ENCODE measurements at places on chromosomes 1 and 21. TPM values are rescaled to one million over a fixed set of nuclear protein-coding genes. Genes with fewer than 3 reads are reported as not detected.

TFF2 gene
- total RNA-seq, result not detected

NBPF15 gene
- 6.6 TPM for total RNA-seq

DNA sequence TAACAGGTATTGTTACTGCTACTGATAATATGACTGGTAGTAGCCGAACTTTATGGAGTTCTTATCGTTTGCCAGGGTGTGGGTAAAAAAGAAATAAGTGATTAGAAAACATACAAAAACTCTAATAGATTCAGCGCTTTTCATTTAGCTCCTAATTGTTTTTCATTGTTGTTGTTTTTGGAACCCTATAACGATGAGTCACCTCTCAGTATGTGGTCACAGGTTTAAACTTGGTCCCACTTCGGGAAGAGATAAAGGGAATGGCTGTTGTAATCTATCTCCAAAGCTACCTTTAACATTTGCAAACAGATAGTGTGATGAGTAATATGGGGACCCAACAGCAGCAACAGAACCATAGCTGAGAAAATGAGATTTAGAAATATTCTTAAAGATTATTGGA lies 62.7 kb upstream of the BCL10 start:
- H3K4me1 ChIP-seq, result peaks cover 17% of the 10 kb centered on the region
- no peak overlapping the region for H3K4me3 ChIP-seq
- no peaks in the 10 kb centered on the region for H3K27me3 ChIP-seq
- H3K27ac ChIP-seq, result no peak overlapping the region
- no peaks in the 10 kb centered on the region for H3K36me3 ChIP-seq
- no peak for DNase-seq

GRCh38 chr21:39812983-39813382 lies 54.3 kb upstream of the PCP4 start:
- H3K27me3 ChIP-seq, result no peaks in the 10 kb centered on the region
- H3K36me3 ChIP-seq, result no peaks in the 10 kb centered on the region
- no peak overlapping the region for H3K27ac ChIP-seq
- no peak overlapping the region for H3K4me3 ChIP-seq

GRCh38 chr1:197063212-197063611 lies 3.8 kb downstream of the F13B start:
- no peaks in the 10 kb centered on the region for H3K27me3 ChIP-seq
- H3K27ac ChIP-seq, result no peak overlapping the region
- no peaks in the 10 kb centered on the region for H3K4me1 ChIP-seq
- H3K36me3 ChIP-seq, result no peaks in the 10 kb centered on the region

AK5 gene
- total RNA-seq, result 8.8 TPM

CLCA4 gene
- not detected for total RNA-seq

GRCh38 chr1:236575523-236575922 lies 28.8 kb downstream of the HEATR1 start:
- no peak overlapping the region for H3K27ac ChIP-seq
- peaks cover 68% of the 10 kb centered on the region for H3K36me3 ChIP-seq
- DNase-seq, result no peak
- no peaks in the 10 kb centered on the region for H3K4me1 ChIP-seq
- H3K27me3 ChIP-seq, result no peaks in the 10 kb centered on the region

DNA sequence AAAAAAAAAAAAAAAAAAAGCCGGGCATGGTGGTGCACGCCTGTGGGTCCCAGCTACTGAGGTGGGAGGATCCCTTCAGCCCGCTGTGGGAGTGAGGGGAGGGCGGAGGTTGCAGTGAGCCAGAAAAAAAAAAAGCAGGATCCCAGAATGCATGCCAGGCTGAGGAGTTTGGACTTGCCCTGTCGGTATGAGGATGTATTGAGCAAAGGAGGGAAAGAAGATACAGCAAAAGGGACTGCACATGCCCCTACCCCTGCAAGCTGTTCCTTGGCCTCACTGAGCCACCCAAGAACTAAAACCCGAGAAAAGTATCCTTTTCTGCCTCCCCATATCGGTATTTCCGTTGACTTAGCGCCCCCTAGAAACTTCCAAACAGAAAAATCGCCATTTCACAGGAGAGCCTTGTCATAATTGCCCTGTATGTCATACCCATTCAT lies 1.3 kb upstream of the GPATCH4 start:
- peak; percentile 77 for DNase-seq
- H3K27ac ChIP-seq, result no peak overlapping the region
- no peak overlapping the region for H3K4me3 ChIP-seq

GRCh38 chr1:47385020-47385419 lies 31.1 kb upstream of the FOXE3 start:
- H3K4me1 ChIP-seq, result no peaks in the 10 kb centered on the region
- H3K27ac ChIP-seq, result no peak overlapping the region
- DNase-seq, result no peak
- no peak overlapping the region for H3K4me3 ChIP-seq

DNA sequence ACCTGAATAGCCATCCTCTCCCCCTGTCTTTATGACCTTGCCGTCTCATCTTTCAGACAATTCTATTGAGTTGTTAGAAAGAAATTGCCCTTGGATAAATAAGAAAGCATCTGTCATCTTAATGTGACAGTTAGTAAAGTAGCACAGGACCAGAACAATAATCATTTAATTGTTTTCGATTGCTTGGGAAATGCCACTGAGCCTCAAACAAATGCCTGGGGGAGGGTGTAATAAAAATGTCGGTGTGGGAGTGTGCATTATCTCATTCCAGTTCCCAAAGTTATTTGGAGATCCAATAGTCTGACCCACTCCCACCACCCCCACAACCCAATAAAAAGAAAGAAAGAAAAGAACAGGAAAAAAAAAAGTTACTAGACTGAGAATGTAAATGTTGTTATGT lies 509.3 kb upstream of the LRRC7 start:
- no peak for DNase-seq
- H3K4me1 ChIP-seq, result no peaks in the 10 kb centered on the region
- H3K27me3 ChIP-seq, result no peaks in the 10 kb centered on the region

GRCh38 chr1:18682375-18682774 lies 51.7 kb downstream of the PAX7 start:
- peaks cover 31% of the 10 kb centered on the region for H3K27me3 ChIP-seq
- peak; percentile 32 for DNase-seq
- H3K36me3 ChIP-seq, result no peaks in the 10 kb centered on the region
- no peak overlapping the region for H3K27ac ChIP-seq
- peaks cover 5% of the 10 kb centered on the region for H3K4me1 ChIP-seq
- no peak overlapping the region for H3K4me3 ChIP-seq

SPRR3 gene
- total RNA-seq, result not detected

GRCh38 chr1:170929835-170930554 lies 5.3 kb upstream of the MROH9 start:
- H3K36me3 ChIP-seq, result no peaks in the 10 kb centered on the region
- H3K27ac ChIP-seq, result no peak overlapping the region
- DNase-seq, result peak; percentile 74
- no peak overlapping the region for H3K4me3 ChIP-seq
- peaks cover 6% of the 10 kb centered on the region for H3K4me1 ChIP-seq

FCAMR gene
- not detected for total RNA-seq

DNA sequence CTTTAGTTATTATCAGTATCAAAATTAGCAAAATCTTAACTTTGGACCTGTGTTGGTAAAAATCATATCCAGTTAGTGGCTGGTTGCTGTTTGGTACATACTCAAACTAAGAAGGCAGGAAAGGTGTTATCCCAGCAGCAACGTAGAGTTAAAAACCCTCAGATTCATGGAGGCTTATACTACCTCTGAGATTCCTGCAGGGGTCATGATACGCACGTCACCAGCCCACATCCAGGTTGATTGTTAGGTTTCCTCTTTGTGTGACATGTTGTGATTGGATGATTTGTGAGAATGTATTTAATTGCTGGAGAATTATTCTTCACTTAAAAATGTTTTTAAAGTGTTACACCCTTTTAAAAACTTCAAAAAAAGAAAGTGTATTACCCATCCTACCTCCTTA lies 423.3 kb upstream of the ADGRL2 start:
- no peak overlapping the region for H3K4me3 ChIP-seq
- no peaks in the 10 kb centered on the region for H3K27me3 ChIP-seq
- no peaks in the 10 kb centered on the region for H3K36me3 ChIP-seq
- peaks cover 16% of the 10 kb centered on the region for H3K4me1 ChIP-seq

SLC6A9 gene
- 20.0 TPM for total RNA-seq

DNA sequence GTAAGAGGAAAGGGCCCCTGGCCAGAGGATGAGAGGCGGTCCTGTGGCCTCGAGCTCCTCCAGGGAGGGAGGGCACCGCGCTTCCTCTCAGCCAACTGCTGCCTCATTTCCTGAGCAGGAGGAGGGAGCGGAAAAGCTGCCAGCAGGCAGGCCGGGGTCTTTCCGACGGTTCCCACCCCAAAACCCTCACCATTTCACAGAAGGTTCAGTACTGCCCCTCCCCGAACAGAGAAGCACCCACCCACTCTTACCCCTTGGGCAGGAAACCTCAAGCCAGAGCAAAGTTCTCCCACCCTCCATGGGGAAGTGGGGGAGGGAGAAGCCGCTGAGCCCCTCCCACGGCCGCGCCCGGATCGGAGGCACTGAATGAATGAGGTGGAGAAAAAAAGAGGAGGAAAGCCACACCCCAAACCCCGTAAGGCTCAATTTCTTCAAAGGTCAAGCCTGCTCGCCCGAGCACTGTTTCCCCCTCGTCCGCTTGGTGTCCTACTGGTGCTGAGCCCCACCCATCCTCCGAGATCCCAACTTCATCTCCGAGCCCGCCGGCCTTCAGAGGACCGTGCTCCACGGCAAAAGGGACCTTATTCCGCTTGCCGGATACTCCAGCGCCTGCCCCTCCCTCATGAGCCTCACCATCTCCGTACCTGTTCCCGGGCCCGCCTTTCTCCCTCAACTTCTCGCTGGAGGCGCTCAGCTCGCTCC lies 9.4 kb downstream of the TPM3 start:
- H3K36me3 ChIP-seq, result peaks cover 10% of the 10 kb centered on the region
- DNase-seq, result peak; percentile 76

DNA sequence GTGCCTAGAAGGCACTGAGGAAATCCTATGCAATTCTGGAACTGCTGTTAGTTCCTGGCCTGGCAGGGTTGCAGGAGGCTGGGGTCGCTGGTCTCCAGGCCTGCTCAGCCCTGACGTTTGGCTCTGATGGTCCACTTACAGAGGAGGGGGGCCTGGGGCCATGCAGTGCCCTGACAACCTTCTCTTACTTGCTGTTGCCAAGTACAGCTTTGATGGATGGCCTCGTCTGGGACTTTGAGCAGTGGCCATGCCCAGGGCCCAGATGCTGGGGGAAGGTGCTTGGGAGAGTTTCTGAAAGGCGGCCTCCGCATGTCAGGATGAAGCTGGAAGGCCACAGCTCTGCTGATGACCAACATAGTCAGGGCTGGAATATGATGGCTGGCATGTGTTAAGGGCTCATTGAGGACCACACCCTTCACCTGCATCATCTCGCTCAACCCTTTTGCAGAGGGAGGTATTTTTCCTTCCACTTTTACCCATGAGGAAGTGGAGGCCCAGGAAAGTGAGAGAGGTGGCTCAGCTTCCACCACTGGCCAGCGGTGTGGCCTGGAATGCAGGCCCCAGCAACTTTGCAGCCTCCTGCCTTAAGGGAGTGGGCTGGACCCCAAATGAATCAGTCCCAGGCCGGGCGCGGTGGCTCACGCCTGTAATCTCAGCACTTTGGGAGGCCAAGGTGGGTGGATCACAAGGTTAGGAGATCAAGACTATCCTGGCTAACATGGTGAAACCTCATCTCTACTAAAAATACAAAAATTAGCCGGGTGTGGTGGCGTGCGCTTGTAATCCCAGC lies 34.7 kb upstream of the LRRC3 start:
- H3K36me3 ChIP-seq, result no peaks in the 10 kb centered on the region
- H3K27me3 ChIP-seq, result no peaks in the 10 kb centered on the region
- no peak overlapping the region for H3K4me3 ChIP-seq
- H3K4me1 ChIP-seq, result no peaks in the 10 kb centered on the region
- DNase-seq, result no peak
- no peak overlapping the region for H3K27ac ChIP-seq

DNA sequence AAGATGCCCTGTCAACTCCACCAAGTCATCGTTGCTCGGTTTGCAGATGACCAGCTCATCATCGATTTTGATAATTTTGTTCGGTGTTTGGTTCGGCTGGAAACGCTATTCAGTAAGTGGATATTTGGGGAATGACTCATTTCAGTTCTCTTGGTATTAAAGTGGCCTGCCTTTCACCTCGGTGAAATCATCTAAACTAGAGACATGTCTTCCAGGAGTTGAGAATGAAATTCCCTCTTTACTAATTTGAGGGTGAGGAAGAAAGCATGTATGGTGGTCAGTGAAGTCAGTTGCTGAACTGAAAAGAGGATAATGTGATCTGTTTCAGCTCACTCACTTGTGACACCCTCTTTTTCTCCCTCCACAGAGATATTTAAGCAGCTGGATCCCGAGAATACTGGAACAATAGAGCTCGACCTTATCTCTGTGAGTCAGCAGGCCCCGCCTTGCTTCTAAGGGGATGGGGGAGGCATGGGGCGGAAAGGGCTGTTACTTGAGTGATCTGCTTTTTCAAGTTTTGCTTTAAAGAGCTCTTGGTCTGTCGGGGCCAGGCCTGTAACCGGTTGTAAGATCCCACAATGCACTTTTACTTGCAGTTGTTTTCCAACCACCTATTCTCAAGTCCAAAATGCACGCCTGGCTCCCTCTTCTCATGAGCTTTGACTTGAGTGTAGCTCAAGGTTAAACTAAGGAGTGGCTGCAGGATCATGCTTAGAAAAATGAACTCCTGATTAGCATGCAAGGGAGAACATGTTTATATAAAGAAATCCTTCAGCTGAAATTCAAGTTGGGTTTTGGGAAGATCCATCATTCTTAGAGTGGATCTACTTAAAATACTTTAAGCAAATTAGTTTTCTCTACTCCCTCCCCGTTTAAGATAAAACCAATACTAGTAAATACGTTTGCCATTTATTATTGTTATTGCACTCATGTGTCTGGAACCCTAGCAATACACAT lies 59.8 kb downstream of the CAPN2 start:
- DNase-seq, result peak; percentile 64
- H3K27me3 ChIP-seq, result no peaks in the 10 kb centered on the region
- 0 out of 2 replicates have a peak overlapping the region, but pooled peaks have one; percentile 43 for H3K27ac ChIP-seq
- peaks cover 8% of the 10 kb centered on the region for H3K36me3 ChIP-seq
- H3K4me3 ChIP-seq, result no peak overlapping the region

DNA sequence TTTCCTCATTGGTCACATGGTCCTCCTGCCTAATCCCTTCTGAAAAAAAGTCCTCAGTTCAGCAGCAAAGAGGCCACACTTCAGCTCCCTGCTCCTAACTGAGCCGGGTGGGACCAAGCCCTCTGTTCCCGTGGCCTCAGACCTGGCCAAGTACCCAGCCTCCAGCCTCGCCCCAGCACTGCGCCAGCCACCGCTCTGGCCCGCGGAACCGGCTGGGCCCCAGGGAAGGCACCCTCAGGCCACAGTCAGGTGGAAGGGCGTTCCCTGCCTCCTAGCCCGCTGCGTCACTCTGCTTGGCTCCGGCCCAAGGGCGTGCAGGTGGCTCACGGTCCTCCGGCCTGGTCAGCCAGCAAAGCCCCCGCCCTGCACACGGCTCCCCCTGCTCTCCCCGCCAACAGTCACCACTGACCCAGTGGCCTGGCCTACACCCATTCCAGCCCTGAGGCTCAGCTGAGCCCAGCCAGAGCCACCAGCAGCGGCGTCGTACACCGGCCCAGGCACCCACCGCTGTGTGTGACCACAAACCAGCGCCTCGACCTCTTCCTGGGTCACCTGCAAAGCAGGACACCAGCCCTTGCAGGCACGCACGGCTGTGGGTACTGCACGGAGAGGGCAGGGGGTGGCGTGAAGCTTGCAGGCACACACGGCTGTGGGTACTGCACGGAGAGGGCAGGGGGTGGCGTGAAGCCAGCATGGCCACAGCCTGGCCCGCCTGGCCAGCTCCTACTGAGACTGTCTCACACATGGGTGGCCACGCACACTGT lies 19.4 kb downstream of the NADK start:
- peaks cover 16% of the 10 kb centered on the region for H3K36me3 ChIP-seq
- no peak overlapping the region for H3K27ac ChIP-seq
- H3K4me1 ChIP-seq, result no peaks in the 10 kb centered on the region
- no peaks in the 10 kb centered on the region for H3K27me3 ChIP-seq

GRCh38 chr21:39088831-39089380 lies 94.3 kb downstream of the PSMG1 start:
- H3K27ac ChIP-seq, result no peak overlapping the region
- DNase-seq, result no peak

All from GM23338 (cell line).